Tongue (tissue), 3 donors: ENCODE measurements at places on chromosomes 5 and 9.

GRCh38 chr5:140869555-140869886, 764 bp downstream of the PCDHA11 start:
- DNase-seq: no peak

- no peak for DNase-seq
Measured at GRCh38 chr9:85021686-85022085, 352.2 kb downstream of the NTRK2 start.

- peak; percentile 11 for DNase-seq
Measured at GRCh38 chr5:149063896-149064478, 1.1 kb upstream of the SH3TC2 start.

DNA sequence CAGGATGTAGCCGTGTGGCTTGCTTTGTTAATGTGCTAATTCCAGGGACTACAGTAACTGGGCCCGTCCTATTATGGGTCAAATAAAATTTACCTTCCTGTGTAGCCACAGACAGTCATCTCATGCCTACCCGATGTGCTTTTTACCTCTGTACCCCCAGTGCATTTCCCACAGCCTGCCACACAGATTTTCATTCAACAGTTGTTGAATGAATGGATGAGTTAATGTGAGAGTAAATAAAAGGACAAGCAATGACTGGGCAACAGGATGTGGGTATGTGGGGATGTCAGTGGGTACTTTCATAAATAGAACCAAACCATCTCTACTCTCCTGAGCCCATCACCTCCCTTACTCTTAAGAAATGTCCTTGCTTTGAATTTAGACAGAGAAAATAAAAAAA, 441.2 kb upstream of the ZNF462 start:
- no peak for DNase-seq

DNA sequence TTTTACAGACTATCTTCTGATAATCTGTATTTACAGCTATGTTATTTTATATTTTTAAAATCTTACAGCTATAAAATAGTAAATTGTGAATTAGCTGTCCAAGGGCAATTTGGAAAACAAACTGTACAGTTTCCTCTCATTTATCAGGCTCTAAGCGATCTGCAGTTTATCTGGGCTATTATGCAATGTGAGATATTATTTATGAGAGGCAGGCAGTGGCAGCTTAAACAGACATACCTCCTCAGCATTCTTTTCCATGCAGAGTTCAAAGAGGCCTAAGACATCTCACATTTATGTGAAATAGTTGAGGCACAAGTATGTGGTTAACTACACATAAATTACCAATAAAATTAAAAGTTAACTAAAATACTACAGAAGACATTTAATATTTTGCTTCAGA, 10.2 kb downstream of the NIPSNAP3B start:
- no peak for DNase-seq

GRCh38 chr9:106772523-106773290, 90.3 kb upstream of the ZNF462 start:
- no peak for DNase-seq
